ENCODE measurements at places on chromosomes 5 and 9.

- no peak for DNase-seq
Measured at GRCh38 chr9:124766326-124766725, 4.8 kb downstream of the NR6A1 start.

DNA sequence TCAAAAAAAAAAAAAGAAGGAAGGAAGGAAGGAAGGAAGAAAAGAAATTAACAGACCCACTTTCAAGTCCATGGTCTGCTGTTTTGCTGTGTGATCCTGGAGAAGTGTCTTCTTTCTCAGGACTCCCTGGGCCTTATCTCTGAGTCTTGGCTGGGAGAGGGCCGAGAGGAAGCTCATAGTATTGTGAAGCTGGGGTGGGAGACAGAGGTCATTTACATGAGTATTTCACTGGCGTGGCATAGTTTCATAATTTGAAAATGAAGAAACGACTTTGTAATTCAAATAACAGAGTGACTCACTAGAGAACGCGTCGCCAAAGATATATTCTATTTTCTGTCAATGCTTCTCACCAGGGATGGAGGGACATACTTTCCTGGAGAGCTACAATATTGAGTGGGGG is 2.4 kb upstream of the C9orf50 start:
- DNase-seq, result peak; percentile 83

DNA sequence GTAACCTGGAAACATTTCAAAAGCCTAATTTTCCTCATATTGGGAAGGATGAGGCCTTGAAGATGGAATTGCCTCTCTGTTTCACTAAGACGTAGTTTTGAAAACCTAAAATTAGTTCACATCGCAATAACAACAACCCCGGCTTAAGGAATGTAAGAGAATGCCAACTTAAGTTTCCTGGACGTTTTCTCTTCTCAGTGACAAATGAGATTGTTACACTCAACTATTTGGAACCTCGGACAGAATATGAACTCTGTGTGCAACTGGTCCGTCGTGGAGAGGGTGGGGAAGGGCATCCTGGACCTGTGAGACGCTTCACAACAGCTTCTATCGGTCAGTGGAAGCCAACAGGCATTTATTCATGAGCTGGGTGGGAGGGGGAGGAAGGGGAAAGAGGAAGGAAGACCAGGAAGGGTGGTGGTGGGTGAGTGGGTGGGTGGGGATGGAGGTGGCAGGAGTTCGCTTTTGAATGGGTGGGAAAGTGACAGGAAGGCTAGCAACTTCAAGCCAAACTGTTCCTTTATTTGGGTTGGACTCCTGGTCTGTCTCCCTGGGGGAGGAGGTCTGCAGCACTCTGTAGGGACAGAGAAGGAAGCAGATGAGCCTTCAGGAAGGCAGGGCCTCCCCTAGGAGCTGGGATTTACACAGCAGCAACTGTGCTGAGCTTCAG is 83.4 kb downstream of the TEK start:
- no peak for DNase-seq

GRCh38 chr5:171893290-171893886 is 107.8 kb downstream of the SMIM23 start:
- DNase-seq, result peak; percentile 90

DNA sequence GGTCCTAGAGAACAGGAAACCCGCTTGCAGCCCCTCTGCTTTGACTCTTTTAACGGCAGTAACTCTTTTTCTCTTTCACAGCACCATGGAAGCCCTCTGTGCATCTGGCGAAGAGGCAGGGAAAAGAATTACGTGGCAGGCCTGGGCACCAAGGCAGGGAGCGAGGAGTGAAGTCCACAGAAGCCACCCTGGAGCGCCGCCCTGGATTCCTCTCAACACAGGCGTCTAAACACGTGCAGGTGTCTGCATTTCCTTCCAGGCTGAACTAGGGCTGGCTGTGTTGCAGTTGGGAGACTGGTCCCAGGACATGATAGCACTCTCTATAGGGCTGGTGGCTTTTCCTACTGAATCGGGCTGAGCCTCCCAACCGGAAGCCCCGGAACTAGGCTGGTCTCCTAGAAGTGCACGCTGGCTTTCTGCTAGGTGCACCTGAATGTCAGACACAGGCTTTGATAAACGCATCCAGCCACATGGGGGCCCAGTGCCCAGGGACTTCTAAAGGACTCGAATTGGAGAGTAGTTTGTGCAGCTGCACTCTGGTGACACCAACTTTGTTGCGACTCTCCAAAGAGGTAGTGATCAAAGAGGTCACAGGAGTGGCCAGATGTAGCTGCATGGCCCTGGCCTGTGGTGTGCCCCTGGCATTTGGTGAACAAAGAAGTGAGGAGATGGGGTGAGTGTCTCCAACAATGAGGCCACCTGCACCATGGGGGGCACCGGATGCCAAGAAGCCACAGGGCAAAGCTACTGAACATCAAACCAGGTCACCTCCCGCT is 54.5 kb downstream of the AK8 start:
- DNase-seq, result no peak

- no peak for DNase-seq
Measured at GRCh38 chr9:112841261-112841660, 49.4 kb downstream of the SLC46A2 start.

All from fibroblast of skin of right biceps (primary cell).